ENCODE measurements at places on chromosomes 4 and X. TPM values are rescaled to one million over a fixed set of nuclear protein-coding genes. Genes with fewer than 3 reads are reported as not detected.

The RASL11B gene
- 0.76 TPM for total RNA-seq

The FAM241A gene
- 0.81 TPM for total RNA-seq

The CT45A3 gene
- total RNA-seq: not detected

The CLDN34 gene
- total RNA-seq: not detected

The PASD1 gene
- not detected for total RNA-seq

The KCND1 gene
- total RNA-seq: 3.4 TPM

The GABRE gene
- total RNA-seq: 3.2 TPM

The RBM47 gene
- 79.0 TPM for total RNA-seq

The UGT8 gene
- 7.2 TPM for total RNA-seq

The POLN gene
- 0.16 TPM for total RNA-seq

The ATP2B3 gene
- total RNA-seq: under 0.01 TPM

The PCGF3 gene
- total RNA-seq: 39.2 TPM

The OTUD6A gene
- not detected for total RNA-seq

The WDR13 gene
- total RNA-seq: 124 TPM

The MAGED4B gene
- 15.8 TPM for total RNA-seq

The NXF2B gene
- not detected for total RNA-seq

The TRIM61 gene
- total RNA-seq: 0.25 TPM

The SUPT20HL2 gene
- not detected for total RNA-seq

The SMAD1 gene
- 15.6 TPM for total RNA-seq
